Activated CD4-positive, CD25-positive, alpha-beta regulatory T cell treated with anti-CD3 and anti-CD28 coated beads, Interleukin-2, amount 50 U/mL, for 72 hours (primary cell): ENCODE measurements at places on chromosomes 16 and 17.
A peak's percentile ranks its signal among the peaks of the same experiment; 100 is the strongest.

GRCh38 chr17:21239680-21240368 lies 13.4 kb downstream of the NATD1 start:
- no peak for DNase-seq

- DNase-seq, result no peak
Observed at GRCh38 chr16:85203462-85203813, 91.2 kb upstream of the CIBAR2 start.

- DNase-seq, result no peak
Observed at GRCh38 chr16:15575293-15576049, 67.5 kb downstream of the MARF1 start.

GRCh38 chr17:82059272-82060000 lies 6.2 kb downstream of the DUS1L start:
- peak; percentile 31 for DNase-seq

GRCh38 chr16:12927591-12927990 lies 26.2 kb downstream of the SHISA9 start:
- no peak for DNase-seq

DNA sequence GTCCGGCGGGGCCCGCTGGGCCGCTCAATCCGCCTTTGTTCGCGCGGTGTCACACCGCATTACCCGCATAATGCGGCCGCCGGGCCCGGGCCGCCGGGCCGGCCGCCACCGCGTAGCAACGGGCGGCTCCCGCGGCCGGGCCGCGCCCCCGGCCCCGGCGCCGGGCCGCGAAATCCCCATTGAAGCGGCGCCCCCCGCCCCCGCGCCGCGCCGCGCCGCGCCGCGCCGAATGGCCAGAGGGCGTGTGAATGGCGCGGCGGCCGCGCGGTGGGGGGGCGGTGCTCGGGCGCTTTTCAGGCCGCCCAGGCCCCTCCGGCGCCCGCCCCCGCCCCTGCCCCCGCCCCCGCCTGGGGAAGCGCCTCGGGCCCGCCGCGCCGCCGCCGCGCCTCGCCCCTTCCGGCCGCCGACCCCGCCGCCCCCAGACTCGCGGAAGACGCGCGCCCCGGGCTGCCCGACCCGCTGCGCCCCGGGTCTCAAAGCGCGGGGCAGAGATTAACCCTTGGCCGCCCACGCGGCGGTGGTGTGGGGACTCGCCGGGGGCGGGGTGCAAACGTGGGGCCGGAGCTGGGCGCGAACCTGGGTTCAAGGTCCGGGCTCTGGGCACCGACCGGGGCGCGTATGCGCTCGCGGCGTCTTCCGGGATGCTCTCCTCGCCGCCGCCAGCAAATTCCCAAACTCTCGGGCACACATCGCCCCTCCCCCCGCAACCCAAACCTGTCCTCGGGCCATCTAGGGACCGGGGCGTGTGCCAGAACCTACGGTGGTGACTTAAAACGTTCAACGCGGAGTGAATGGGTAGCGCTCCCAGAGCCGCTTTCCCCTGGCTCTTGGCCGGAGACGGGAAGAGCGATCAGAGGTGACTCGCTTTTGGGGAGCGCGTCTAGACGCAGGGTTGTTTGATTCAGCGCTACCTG lies 46.7 kb downstream of the WNT3 start:
- no peak for DNase-seq

DNA sequence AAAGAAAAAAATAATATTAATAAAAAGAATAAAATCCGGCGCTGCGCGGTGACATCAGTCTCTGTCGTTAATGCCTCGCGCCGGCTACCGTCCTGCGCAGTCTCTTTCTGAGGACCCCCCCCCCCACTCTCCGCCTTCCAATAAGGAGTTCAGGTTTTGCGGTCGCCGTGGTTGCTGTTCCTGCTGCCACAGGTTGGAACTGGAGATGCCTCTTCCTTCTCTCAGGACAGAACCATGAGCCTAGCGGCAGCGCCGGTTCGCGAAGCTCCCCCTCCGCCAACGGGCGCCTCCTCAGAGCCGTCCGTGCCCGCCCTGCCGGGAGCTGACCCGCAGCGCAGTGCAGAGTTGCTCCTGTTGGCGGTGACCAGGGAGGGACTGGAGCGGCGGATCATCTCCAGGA lies 2093.4 kb downstream of the TP53TG3F start:
- no peak for DNase-seq

DNA sequence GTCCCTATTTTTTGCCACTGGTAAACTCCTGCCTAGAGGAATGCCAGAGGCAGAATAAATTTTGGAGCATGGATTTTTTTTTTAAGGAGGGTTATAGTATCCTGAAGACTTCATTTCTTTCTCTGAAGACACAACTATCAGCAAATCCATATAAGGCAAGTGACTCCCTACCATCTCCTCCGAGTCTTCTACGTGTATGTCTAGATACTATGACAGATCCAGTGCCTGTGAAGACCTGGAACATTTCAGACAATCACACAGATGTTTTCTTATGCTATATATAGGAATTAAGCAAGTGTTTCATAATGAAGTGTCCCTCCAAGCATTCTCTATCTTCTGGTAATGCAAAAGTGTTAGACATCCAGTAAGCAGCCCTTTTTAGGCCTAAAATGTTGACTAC lies 255.5 kb upstream of the TBX2 start:
- no peak for DNase-seq

GRCh38 chr16:13945744-13946485 lies 26.0 kb downstream of the ERCC4 start:
- no peak for DNase-seq

DNA sequence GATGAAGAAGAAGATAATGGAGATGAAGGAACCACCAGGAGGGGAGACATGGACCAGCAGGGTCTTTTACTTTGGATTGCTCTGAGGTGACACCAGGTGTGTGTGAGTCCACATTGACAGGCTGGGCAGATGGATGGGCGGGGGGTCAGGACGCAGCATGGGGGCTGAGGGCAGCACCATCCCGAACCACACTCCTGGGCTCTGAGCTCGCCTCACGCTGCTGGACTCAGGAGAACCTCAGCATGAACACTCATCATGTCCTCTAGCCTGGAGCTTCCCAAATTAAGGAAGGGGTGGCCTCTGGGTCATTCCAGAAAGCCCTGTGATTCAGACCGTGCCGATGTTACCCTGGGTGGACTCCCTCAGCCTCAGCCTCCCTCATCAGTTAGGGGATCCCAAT lies 50.4 kb upstream of the MAP3K14 start:
- no peak for DNase-seq

DNA sequence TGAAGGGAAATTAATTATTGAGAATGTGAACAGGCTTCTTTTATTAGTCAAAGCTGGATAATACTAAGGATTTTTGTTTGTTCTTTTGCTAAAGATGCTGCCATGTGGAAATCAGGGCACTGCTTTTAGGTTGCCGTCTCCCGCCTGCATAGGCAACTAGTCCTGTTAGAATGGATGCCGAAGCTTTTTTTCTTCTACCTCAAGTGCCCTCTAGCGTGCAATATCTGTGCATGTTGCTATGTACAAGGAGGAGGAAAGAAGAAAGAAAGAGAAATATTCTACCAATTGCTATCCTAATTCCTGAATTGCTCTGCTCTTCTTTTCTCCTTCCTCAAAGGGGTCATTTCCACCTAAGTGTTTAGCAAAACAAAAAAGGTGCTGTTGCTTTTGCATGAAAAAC lies 5.2 kb upstream of the CDH8 start:
- no peak for DNase-seq

DNA sequence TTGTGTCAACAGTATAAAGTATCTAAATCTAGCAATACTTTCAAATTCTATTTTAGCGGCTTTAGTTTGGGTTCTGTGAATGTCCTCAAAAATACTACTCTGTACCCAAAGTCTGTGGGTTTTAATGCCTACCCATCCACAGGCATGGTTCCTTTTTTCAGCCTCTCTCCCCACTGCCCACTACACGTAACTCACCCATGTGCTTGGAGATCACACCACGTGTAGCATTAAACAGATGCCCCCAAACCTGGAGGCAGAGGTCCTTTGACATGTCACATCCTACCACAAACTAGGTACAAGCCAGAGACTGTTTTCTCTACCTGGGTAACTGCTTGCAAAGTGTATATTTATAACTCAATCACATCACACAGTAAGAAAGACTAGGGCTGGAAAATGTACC lies 5.4 kb downstream of the DYNC1LI2 start:
- DNase-seq, result no peak

DNA sequence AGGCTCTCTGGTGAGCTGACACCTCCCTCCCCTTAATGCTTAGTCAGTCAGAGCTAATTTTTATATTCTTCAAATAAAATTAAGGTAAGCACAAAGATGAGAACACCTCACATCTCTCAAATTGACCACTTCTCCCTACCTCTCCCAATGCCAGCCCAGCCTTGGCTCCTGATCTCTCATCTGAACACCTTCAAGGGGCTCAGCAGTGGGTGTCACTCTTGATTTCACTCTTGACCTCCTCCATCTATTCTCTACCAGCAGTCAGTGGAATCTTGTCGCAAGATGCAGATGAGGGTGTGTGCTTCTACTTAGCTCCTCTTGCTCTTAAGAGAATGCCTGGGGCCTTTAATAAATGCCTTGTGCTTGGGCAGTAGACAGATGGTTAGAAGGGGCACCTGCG lies 309.0 kb upstream of the IRX3 start:
- DNase-seq, result no peak

GRCh38 chr16:70658921-70659320 lies 12.6 kb downstream of the IL34 start:
- DNase-seq, result no peak

DNA sequence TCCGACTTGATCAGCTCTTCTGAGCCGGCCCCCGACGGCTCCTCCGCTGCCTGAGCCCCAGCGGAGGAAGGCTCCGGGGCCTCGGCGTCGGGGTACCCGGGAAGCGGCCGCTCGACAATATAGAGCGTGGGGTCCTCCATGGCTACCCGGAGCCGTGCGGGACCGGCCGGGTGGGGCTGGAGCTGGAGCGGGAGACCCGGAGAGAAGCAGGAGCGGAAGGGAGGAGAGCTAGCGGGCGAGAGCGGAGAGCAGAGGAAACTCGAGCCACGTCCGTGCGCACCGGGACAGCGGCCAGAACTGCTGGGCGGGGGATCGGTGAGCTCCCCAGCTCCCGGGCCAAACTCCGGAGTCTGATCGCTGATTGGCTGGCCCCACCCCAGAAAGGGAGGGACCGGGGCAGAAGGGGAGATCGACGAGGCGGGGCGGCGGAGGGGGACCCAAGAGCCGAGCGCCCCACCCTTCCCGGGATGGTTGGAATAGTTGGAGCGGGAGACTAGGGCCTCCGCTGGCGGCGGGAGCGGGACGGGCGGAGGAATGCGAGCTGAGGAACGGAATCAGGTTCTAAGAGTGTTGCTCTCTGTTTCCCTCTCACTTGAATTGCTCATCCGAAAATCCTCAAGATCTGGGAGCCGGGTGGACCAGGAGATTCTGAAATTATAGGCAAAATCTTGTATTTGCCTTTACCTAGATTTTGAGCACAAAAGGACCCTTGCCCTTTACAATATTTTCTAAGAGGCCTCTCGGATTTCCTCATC lies at the start of gene CAVIN1:
Gene CAVIN1, minus strand, starts transcription at position 299 of the 755 bp plus-strand sequence. Its CDS starts 159 bp downstream, at position 140.
- DNase-seq, result peak; percentile 40

GRCh38 chr17:78514521-78514920 lies 62.7 kb downstream of the DNAH17 start:
- DNase-seq, result no peak

DNA sequence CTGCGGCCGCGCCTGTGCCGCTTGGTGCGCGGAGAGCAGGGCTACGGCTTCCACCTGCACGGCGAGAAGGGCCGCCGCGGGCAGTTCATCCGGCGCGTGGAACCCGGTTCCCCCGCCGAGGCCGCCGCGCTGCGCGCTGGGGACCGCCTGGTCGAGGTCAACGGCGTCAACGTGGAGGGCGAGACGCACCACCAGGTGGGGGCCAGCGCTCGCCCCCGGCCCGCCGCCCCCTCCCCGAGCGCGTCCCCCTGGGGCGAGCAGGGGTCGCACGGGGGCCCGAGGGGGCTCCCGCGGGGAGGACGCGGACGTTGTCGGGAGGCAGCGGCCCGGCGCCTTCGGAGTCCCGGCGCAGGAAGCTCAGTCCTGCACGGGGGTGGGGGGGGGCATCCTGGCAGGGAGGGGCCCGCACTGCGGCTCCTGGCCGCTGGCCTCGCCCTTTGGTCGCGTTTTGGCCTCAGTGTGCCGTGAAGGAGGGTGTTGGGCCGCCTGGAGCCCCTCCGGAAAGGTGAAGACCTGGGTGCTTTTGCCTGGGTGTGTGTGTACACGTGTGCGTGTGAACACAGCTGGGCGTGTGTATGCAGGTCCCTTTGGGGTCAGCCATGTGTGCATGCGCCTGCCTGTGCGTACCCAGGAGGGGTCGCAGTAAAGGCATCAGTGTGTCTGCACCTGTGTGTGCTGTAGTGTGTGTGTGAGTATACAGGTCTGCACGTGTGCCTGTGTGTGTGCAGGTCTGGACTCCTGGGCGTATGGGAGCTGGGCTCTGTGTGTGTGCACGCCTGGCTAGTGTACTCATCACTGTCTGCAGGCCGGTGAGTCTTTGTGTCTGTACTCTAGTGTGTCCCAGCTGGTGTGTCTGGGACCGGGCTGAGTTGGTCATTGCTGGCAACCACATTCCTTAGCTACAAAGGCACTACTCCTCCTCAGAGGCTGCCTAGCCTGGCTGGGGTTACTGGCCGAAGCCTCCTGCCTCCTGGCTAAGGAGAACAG lies 615 bp downstream of the NHERF2 start:
- DNase-seq, result no peak

DNA sequence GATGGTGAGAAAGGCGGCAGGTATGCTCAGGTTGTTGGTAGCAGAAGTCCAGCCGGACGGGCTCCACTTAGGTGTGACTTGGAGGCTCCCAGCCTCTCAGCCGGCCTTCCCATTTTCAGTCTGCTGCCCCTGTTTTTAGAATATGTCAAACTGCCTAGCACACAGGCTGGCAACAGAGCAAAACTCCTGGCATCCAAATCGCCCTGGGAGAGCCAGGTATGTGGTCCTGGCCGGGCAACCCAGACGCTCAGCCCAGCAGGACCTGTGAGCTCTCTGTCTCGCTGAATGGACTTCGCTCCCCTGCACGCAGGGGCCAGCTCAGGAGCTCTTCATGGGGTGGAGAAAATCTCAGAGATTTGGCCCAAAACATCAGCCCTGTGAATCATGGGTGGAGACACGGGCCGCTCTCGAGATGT lies 147.9 kb upstream of the CHMP6 start:
- DNase-seq, result peak; percentile 17

- peak; percentile 58 for DNase-seq
Observed at GRCh38 chr17:78263063-78263735, 31.8 kb downstream of the TMEM235 start.

DNA sequence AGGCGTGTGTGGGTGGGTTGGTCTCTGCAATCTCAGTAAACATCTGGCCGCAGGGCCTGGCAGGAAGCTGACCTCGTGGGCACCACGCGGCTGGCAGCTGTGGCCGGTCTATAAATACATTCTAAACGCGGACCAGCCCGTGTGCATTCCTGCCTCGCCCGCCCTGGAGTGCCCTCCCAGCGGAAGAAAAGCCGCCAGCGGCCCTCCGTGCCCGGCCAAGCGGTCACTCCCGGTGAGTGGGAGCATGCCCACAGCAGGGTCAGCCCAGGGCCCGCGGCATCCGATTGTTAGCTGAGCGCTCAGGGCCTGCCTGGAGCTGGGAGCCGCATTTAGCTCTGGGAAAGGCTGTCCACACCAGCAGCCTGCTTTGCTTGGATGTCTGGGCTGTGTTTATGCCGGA lies 10.3 kb downstream of the ZNF469 start:
- no peak for DNase-seq

GRCh38 chr16:17512636-17513220 lies 42.0 kb upstream of the XYLT1 start:
- no peak for DNase-seq

GRCh38 chr16:72311426-72311825 lies 139.5 kb upstream of the PMFBP1 start:
- no peak for DNase-seq

- peak; percentile 40 for DNase-seq
Observed at GRCh38 chr16:66695935-66696668, 441 bp downstream of the CMTM4 start.

- DNase-seq, result peak; percentile 16
Observed at GRCh38 chr17:8913879-8914278, 46.4 kb upstream of the PIK3R6 start.

- DNase-seq, result no peak
Observed at GRCh38 chr16:85927371-85927770, 28.4 kb downstream of the IRF8 start.
